ENCODE measurements at places on chromosomes 4 and X.

DNA sequence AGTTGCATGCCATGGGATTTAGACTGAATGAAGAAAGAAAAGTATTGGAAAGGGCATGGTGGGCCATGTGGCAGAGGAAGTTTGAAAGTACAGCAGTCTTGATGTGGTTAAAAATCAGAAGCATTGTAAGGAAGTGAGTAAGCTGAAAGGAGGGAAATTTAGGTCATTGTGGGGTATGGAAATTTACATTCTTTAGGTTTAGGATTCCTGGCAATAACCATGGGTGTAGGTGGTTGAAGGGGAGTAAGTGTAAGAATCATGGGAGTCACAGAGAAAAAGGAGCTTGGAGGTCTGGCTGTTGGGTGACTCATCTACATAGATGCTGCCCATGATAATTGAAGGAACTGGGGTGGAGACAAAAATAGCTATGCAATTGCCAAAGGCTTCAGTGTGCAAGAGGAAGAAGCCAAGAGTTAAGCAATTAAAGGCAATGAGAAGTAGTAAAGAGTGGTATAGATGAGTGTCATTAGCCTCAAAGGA is 243.8 kb upstream of the LDB2 start:
- DNase-seq, result peak; percentile 33

- DNase-seq, result no peak
Observed at GRCh38 chr4:183843248-183843671, 61.8 kb upstream of the STOX2 start.

DNA sequence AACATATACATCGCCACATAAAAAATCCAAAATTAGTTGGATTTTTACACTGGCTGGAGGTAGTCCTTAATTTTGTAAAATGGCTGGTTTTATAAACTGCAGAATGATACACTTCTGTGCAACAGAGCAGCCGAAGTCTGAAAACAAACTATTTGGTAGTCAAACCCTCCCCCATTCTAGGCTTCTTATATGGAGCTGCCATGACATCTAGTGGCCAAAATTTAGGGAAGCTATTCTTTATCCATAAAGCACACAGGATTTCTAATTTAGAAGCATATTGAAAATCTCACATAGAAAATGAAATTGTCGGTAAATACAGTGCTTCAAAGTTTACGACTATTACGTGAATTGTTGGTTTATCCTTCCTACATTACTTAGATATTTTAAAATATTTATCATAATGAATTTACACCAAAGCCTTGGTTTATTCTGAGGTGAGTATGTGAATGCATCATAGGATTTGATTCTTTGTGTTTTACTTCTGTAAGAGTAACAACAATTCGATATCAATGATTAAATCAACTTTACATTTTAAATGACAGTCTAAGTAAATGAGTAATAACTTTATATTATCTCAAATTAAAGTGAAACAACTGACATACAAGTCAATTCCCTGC is 113.4 kb upstream of the FAM241A start:
- DNase-seq, result no peak

DNA sequence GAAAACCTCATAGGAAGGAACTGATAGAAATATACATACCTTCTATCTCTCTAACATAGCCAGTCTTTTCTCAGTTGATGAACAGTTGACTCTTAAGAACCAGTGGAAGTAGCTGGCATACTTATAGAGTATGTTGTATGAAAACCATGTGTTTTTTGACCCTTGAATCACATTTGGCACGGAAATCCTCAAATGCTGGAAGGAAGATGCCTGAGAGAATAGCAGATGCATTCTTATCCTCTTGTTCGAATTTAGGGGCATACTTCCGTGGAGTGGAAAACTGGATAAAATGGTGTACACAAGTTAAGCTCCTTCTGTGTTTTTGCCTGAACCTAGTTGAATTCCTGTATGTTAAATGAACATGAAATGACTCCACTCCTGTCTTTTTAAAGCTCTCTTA is 145.5 kb downstream of the PCDH7 start:
- DNase-seq, result no peak
